Stimulated activated naive CD4-positive, alpha-beta T cell treated with Interleukin-2 at 50 U/mL for 16 hours (primary cell): ENCODE measurements at places on chromosomes 13 and 19.

GRCh38 chr19:35052599-35053190 is 11.2 kb downstream of the HPN start:
- no peak for DNase-seq

DNA sequence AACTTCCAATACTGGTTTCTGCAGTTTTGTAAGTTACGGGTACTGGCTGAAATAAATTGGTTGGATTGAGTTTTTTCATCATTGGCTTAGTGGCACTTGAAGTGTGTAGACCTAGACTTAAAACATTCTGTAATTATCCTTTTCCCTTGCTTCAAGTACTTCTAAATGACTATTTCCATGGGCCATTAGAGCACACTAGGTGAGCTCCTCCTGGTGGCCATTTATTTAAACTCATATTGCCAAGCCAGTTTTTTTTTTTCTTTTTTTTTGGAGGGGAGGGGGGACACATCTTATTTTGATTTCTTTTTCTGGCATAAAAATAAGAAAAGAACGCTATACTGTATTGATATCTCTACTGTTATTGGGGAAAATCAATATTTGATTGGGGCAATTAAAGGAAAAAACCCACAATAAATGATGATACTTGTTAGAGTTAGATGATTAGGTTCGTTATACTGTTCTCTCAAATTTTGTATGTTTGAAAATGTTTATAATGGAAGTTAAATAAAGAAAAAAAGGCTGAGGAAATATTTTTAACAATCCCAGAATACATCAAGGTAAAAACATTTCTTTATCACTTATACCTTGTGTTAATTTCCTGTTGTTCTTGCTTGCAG is 82.9 kb downstream of the PDS5B start:
- no peak for DNase-seq

DNA sequence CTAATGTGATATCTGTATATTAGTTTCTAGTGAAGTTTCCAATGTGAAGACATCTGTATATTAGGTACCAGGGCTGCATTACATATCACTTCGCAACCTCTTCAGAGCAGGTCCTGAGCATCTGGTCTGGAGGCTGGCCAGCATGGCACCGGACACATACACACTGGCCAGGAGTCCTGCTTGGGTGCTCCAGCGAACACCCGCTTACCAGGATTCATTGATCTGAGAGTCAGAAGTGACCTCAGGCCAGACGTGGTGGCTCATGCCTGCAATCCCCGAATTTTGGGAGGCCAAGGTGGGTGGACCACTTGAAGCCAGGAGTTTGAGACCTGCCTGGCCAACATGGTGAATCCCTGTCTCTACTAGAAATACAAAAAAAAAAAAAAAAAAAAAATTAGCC is 93.0 kb upstream of the IRS2 start:
- no peak for DNase-seq

- no peak for DNase-seq
Observed at GRCh38 chr19:13782537-13782936, 8.3 kb downstream of the C19orf53 start.

DNA sequence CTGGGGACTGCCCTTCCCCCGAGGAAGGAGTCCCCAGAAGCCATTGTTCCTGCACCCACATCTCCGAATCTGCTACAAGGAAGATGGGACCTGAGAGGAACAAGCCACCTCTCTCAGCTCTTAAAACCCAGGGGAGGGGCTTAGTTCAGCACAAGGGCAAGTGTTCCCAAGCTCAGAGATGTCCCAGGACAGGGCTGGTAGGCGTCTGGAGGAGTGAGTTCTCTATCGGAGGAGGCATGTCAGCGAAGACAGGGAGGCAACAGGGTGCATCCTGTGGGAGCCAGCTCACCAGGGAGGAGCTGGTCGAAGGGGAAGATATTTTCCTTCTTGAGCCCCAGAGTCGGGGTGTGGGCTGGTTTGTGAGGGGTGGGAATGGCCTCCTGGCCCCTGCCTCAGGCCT is 54.8 kb downstream of the CELF5 start:
- DNase-seq, result no peak

DNA sequence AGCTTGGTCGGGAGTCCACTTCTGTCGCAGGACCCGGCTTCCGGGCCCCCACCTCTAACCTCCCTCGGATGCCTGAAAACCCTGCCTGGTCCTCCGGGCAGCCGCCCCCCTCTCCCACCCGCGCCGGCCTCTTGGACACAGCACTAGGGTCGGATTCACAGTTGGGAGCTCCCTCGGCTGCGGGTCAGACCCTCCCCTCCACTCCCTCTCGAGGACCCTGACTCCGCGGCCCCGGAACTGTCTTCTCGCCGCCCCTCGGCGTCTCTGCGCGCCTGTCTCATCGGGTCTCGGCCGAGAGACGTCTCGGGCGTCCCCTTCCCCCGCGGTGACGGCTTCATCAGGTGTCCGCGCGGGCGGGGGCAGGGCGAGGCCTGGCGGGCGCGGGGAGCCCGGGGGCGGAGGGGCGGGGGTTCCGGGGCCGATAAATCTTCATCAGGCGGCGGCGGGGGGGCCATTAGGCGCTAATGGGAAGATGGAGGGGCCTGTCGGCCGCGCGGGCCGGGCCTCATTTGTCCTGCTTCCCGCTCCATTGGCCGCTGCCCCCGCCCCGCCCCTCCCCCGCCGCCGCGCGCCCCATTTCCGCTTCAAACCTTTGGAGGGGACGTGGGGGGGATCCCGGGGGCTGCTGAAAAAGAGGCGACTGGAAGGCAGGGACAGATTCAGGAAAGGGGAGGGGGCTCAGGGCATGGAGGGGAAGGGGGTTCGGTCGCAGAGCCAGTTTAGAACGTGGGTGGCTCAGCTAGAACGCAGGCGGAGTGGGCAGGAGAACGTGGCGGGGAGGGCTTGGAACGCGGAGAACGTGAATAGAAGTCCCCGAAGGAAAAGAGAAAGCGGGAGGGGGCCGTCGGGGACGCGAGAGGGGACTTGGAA is 11.8 kb upstream of the ERFL start:
- DNase-seq, result peak; percentile 32

DNA sequence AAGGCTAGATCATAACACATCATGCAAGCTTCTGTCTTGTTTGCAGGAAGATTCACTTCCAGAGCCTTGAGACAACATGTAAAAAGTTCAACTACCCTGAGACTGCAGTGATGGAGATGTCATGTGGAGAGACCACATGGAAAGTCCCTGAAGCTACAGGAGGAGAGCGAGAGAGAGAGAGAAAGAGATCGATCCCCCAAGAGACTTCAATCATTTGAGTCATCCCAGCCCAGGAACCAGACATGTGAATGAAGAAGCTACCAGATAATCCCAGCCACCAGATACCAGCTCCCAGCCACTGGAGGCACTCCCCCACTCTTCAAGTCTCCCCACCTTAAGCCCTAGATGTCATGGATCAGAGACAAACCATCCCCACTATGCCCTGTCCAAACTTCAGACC is 10.7 kb upstream of the EVI5L start:
- no peak for DNase-seq

- peak; percentile 38 for DNase-seq
Observed at GRCh38 chr19:1132552-1133383, 29.0 kb downstream of the GPX4 start.
